Pericardium fibroblast (primary cell): ENCODE measurements at places on chromosomes 13 and 19. TPM values are rescaled to one million over a fixed set of nuclear protein-coding genes. Genes with fewer than 3 reads are reported as not detected.

The YJU2 gene
- 14.0 and 16.1 TPM in 2 replicates for total RNA-seq

The RETN gene
- not detected in 2 replicates for total RNA-seq

The SPACA4 gene
- not detected in 2 replicates for total RNA-seq

The OXGR1 gene
- total RNA-seq: not detected in 2 replicates

The PRSS57 gene
- not detected in 2 replicates for total RNA-seq
